Activated CD4-positive, alpha-beta memory T cell treated with anti-CD3 and anti-CD28 coated beads for 36 hours (primary cell): ENCODE measurements at places on chromosomes 12 and 14.

DNA sequence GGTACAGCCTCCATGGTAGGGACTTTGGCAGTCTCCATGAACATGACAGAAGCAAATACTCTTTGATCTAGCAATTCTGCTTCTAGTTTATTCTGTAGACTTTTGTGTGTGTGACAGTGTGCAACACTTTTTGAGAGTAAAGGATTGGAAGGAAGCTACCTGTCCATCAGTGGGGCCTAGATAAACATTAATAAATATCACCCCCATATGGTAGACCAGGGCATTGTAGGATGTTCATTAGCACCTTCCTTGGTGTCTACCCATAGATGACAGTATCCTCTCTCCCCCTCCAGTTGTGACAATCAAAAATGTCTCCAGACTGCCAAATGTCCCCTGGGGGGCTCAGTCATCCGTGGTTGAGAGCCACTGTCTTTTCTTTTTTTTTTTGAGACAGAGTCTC is 10.8 kb downstream of the SNRNP35 start:
- DNase-seq, result no peak

GRCh38 chr12:98446060-98446459 is 69.3 kb upstream of the TMPO start:
- no peak for DNase-seq

- no peak for DNase-seq
Observed at GRCh38 chr14:101992708-101993107, 28.3 kb downstream of the DYNC1H1 start.

DNA sequence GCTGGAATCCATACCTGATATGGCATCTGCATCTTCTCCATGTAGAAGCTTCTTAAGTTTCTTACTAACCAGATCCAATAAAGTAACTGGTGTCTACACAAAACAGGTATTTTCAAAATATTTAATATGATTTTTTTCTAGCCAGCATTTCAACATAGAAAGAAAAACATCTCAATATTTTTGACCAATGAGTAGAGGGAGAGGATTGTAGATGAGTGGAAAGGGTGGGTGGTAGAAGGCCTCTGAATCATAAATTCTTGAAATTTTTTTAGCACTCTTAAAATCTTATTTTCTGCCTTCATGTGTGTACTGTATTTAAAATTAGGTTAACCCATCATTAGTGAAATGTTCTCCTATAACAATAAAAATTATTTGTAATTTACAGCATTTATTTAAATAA is 18.0 kb downstream of the DEPDC4 start:
- no peak for DNase-seq

DNA sequence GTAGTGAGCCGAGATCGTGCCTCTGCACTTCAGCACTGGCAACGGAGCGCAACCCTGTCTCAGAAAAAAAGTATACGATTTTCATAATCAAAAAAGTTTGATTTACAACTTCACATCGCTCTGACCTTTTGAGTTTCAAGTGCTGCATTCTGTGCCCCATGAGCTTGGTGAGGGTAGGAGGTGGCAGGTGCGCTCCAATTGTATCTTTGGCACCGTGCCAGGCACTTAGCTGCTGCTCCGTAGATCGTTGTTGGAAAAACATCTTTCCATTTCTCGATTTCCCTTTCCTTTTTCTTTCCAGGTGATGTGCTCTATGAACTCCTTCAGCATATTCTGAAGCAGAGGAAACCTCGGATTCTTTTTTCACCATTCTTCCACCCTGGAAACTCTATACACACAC is 203.7 kb downstream of the ETV6 start:
- DNase-seq, result no peak

DNA sequence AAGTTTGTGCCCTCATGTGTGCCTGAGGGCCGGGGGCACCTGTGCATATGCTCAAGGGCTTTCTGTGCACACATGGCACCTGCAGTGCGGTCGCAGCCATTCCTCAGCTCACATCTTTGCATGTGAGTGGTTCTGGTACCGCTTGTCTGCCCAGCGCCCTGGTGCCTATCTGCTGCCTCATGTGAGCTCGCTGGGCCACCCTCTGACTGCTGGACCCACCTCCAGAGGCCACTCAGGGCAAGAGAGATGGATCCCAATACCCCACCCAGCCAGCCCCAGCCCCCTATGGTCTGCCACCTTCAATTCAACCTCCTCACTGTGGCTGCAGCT is 5.4 kb upstream of the AMN start:
- DNase-seq, result no peak

GRCh38 chr12:67788118-67788517 is 139.6 kb downstream of the DYRK2 start:
- DNase-seq, result no peak

GRCh38 chr12:102631274-102631673 is 150.9 kb upstream of the IGF1 start:
- no peak for DNase-seq

GRCh38 chr14:63438065-63438757 is 105.0 kb downstream of the PPP2R5E start:
- DNase-seq, result peak; percentile 22

DNA sequence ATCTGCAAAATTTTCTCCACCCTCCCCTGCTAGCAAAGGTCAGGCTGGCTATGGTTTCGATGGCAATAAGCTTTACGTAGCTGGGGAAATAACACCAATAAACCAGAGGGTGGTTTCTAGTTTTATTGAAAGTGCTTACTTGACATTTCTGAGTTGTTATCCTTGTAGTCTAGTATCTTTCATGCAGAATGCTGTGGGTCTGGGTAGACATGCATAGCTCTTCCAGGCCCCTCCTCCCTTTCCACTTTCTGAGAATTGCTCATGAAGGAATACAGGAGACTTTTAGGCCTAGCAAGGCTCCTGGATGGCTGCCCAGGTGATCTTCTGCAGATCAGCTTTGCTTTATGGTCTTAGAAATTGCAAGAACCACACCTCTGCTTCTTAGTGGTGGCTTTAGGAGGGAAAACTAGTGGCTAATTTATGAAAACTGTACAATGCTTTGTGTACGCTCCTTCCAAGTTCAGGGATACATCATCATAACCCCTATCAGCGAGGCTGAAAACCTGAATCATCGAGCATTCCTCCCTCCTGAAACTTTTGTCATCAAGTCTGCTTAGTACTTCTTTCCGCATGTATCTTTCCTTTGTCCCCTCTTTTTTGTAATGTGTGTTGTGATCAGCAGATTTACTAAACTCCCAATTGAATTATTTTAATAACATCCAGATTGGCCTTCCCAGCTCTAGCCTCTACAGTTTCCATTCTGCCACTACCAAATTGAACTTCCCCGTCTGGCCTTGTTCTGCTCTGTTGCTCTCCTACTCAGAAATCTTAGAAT is 473.0 kb downstream of the RAD51B start:
- no peak for DNase-seq

- DNase-seq, result peak; percentile 56
Observed at GRCh38 chr12:6948873-6949594, 2.1 kb upstream of the PTPN6 start.

DNA sequence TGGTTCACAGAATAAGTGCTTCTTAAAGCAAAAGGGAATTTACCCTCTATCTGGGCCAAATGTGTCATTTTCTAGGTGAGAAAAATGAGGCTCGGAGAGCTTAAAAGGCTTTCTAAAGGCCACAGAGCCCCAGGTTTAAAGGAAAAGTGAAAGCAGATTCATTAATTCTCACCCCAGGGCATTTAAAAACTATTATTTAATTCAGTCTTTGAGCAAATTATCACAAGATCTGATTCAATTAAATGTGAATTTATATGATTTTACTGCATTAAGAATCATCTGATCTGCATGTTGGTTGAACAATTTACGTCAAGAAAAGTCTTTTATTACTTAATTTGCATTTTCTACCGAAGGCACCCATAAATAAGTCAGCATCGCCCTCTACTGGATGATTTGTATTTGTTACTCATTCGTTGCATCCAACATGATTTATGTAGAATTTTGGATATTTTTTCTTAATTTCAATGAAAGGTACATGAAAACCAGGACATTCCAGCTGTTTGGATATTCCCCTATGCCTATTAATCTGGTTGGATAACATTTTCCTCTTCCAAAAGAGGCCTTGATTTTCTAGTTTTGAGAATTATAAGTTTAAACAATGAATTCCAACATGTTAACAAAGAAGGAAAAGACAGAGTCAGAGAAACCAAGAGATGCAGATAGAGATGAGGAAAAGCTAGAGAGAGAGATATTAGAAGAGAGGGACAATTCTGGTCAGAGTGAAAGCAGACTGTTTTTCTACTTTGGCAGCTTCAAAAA is 19.1 kb upstream of the DHRS7 start:
- DNase-seq, result no peak

- DNase-seq, result no peak
Observed at GRCh38 chr12:72024613-72025012, 86.0 kb downstream of the TPH2 start.

GRCh38 chr14:86357119-86357518 is 827.2 kb downstream of the FLRT2 start:
- DNase-seq, result no peak

- no peak for DNase-seq
Observed at GRCh38 chr12:117522559-117522958, 161.1 kb upstream of the NOS1 start.

GRCh38 chr12:52210186-52210924 is 18.5 kb upstream of the KRT80 start:
- DNase-seq, result no peak

- DNase-seq, result no peak
Observed at GRCh38 chr12:28186500-28186899, 3.8 kb upstream of the CCDC91 start.

GRCh38 chr12:53948650-53949593 is 5.8 kb upstream of the HOXC12 start:
- DNase-seq, result no peak

DNA sequence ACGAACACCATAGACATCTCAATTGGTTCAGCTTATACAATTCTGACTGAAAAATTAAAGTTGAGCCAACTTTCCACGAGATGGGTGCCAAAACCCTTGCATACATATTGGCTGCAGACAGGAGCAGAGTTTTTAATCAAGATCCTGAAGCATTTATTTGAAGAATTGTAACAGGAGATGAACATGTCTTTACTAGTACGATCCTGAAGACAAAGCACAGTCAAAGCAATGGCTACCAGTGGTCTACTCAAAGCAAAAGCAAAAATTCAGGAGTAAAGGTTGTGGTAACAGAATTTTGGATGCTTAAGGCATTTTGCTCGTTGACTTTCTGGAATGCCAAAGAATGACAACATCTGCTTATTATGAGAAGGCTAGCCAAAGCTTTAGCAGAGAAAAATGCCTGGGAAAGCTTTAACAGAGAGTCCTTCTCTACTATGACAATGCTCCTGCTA is 20.7 kb downstream of the ZDHHC17 start:
- no peak for DNase-seq

GRCh38 chr12:52319097-52319496 is 2.1 kb downstream of the KRT83 start:
- DNase-seq, result no peak

GRCh38 chr12:126347421-126347820 is 1282.2 kb downstream of the AACS start:
- DNase-seq, result no peak

DNA sequence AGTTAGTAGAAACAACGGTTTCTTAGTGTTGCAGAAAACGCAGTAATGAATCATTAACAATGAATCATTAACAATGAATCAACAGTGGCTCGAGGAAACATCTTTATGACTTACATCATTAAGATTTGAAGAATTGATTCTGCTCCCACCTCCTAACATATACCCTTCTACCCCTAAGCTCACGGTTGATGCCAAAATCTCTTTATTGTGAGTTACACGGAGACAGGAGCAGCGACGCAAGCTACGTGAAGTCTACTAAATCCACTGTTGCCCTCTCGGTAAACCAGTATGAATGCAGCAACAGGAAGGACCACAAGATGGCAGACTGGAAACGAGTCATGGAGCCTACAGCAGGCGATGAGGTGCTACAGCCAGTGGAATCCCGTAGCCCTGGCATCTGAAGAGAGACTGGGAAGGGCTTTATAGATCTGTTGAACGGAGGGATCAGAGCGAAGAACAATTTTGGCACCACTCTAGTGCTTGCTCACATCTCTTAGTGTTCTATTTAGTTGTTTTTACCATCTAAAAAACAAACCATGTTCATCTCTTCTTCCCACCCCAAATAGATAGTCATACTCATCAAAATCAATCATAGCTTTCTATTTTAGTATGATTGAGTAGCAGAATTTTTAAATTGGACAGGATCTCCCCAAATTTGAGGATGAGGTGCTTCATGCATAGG is 332.7 kb downstream of the DUSP6 start:
- peak; percentile 79 for DNase-seq

DNA sequence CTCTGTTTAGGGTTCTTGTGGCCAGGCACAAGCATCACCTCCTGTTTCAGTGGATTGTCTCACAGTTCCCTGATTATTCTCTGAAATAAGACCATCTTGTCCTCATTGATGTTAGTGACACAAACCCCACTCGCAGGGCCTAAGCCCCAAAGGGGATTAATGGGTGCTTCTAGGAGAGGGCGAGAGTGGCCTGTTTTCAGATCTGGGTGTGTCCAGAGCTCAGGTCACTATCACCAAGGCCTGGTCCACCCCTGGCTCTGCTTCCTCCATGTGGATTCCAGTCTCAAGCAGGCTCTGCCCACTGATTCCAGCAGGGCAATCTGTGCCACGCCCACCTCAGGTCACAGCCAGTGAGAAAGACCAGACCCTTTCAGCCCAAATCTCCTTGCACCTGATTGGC is 361.9 kb downstream of the ADGRD1 start:
- no peak for DNase-seq

GRCh38 chr12:1469070-1469469 is 125.3 kb downstream of the FBXL14 start:
- DNase-seq, result no peak

GRCh38 chr12:58161773-58162172 is 220.4 kb downstream of the ATP23 start:
- DNase-seq, result no peak
